T-helper 17 cell (primary cell): ENCODE measurements at places on chromosomes 4 and X. TPM values are rescaled to one million over a fixed set of nuclear protein-coding genes. Genes with fewer than 3 reads are reported as not detected.

DNA sequence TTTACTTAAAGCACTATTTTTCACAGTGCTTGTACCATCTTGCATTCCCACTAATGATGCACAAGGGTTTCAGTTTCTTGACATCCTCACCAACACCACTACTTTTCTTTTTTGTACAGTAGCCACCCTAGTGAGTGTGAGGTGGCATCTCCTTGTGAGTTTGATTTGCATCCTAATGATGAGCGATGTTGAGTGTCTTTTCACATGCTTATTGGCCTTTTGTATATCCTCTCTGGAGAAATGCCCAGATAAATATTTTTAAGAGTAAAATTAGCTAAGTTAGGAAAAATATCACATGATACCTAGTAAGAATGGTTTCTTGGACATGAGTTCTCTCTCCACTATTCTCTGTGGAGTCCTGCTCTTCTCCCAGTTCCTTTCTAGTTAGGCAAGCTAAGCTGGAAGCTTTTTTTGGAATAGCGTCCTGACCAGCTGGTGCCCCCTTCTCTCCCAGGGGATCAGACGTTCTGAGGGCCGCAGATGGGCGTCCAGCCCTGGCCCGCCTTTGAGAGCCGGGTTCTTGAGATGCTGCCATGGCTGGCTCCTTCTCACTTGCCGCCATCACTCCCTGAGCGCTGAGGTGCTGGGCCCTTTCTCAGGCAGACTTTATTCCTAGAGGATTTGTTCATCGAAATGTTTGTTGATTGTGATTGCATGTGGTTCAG, 132.1 kb downstream of the ARHGAP10 start:
- peaks cover 4% of the 10 kb centered on the region for H3K36me3 ChIP-seq
- no peak for DNase-seq
- H3K27ac ChIP-seq, result no peak overlapping the region
- peaks cover 2% of the 10 kb centered on the region for H3K4me1 ChIP-seq

- no peak for DNase-seq
- H3K27ac ChIP-seq, result no peak overlapping the region
- H3K27me3 ChIP-seq, result no peaks in the 10 kb centered on the region
- no peaks in the 10 kb centered on the region for H3K4me1 ChIP-seq
- no peak overlapping the region for H3K4me3 ChIP-seq
- H3K36me3 ChIP-seq, result no peaks in the 10 kb centered on the region
These were observed 114.2 kb upstream of the TENT5D start for GRCh38 chrX:80306007-80306406.

GRCh38 chr4:122632396-122633143, 11.7 kb upstream of the IL21 start:
- H3K27me3 ChIP-seq, result peaks cover 17% of the 10 kb centered on the region
- peak overlapping the region; percentile 62 for H3K27ac ChIP-seq
- no peak for DNase-seq
- H3K4me1 ChIP-seq, result peaks cover 22% of the 10 kb centered on the region

GRCh38 chr4:54217642-54218495, 11.2 kb upstream of the PDGFRA start:
- DNase-seq, result no peak
- no peaks in the 10 kb centered on the region for H3K36me3 ChIP-seq
- H3K4me1 ChIP-seq, result no peaks in the 10 kb centered on the region
- H3K4me3 ChIP-seq, result peak overlapping the region; percentile 9
- peaks cover 60% of the 10 kb centered on the region for H3K27me3 ChIP-seq
- no peak overlapping the region for H3K27ac ChIP-seq

The FGF5 gene
- total RNA-seq, result 0.08 TPM

The IL21 gene
- 0.91 TPM for total RNA-seq

- H3K4me1 ChIP-seq, result peaks cover 6% of the 10 kb centered on the region
- H3K27me3 ChIP-seq, result peaks cover 9% of the 10 kb centered on the region
- DNase-seq, result no peak
- no peaks in the 10 kb centered on the region for H3K36me3 ChIP-seq
These were observed 26.7 kb upstream of the TEC start for GRCh38 chr4:48296365-48296764.

DNA sequence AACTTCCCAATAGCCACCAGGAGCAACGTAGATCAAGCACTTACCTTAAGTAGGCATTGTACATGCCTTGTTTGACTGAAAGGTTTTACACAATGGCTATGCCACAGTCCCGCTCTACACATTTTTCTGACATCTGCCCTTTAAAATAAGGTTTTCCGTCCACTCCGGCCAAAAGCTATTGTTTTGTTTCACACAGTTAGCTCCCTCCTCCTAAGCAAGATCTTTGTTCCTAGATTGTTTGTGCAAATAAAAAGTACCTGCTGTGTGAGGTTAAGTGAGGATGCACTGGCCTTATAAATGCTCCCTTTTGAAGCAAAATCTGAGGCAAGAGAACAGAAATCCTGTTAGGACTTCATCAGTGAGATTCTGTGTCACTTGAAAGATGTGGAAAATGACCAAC, 11.8 kb downstream of the SCD5 start:
- no peak overlapping the region for H3K4me3 ChIP-seq
- H3K27me3 ChIP-seq, result peaks cover 53% of the 10 kb centered on the region
- peaks cover 3% of the 10 kb centered on the region for H3K4me1 ChIP-seq
- no peak overlapping the region for H3K27ac ChIP-seq

The SLC49A3 gene
- 1.1 TPM for total RNA-seq

GRCh38 chr4:101163936-101164335, 183.4 kb downstream of the PPP3CA start:
- no peaks in the 10 kb centered on the region for H3K36me3 ChIP-seq
- H3K27ac ChIP-seq, result no peak overlapping the region
- H3K27me3 ChIP-seq, result no peaks in the 10 kb centered on the region
- H3K4me3 ChIP-seq, result no peak overlapping the region
- no peak for DNase-seq

GRCh38 chrX:129961180-129962083, 21.0 kb upstream of the BCORL1 start:
- peak overlapping the region; percentile 86 for H3K4me3 ChIP-seq
- peak; percentile 20 for DNase-seq
- peak overlapping the region; percentile 61 for H3K27ac ChIP-seq
- no peaks in the 10 kb centered on the region for H3K27me3 ChIP-seq

DNA sequence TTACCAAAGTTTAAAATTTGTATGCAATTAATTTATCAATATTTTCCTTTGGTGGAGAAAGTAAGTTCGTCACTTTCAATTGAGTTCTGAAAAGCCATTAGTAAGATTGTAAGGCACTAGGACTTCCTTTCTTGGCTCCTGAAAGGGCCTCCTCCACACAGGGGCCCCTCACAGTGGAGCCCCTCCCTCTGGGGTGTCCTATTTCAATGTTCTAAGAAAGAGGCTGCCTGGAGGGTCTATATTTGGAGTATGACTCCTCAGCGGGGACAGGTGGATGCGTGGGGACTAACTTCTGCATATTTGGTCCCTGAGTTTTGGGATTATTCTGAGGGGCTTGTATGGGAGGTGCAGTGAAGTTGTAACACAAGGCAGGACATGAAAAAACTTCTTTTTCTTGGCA, 1.6 kb upstream of the ARMCX4 start:
- H3K4me1 ChIP-seq, result peaks cover 9% of the 10 kb centered on the region
- H3K27ac ChIP-seq, result no peak overlapping the region
- H3K36me3 ChIP-seq, result no peaks in the 10 kb centered on the region
- H3K4me3 ChIP-seq, result no peak overlapping the region
- H3K27me3 ChIP-seq, result no peaks in the 10 kb centered on the region

DNA sequence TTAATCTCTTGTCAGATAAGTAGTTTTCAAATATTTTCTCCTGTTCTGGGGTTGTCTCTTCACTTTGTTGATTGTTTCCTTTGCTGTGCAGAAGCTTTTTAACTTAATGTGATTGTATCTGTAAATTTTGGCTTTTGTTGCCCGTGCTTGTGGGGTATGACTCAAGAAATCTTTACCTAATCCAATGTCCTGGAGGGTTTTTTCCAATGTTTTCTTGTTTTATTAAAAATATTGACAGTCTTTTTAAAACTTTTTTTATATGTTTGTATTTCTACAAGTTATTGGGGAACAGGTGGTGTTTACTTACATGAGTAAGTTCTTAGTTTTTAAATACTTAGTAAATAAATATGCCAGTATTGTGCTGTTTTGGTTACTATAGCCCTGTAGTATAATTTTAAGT, 44.9 kb downstream of the RTL3 start:
- H3K4me3 ChIP-seq, result no peak overlapping the region
- H3K27me3 ChIP-seq, result no peaks in the 10 kb centered on the region

DNA sequence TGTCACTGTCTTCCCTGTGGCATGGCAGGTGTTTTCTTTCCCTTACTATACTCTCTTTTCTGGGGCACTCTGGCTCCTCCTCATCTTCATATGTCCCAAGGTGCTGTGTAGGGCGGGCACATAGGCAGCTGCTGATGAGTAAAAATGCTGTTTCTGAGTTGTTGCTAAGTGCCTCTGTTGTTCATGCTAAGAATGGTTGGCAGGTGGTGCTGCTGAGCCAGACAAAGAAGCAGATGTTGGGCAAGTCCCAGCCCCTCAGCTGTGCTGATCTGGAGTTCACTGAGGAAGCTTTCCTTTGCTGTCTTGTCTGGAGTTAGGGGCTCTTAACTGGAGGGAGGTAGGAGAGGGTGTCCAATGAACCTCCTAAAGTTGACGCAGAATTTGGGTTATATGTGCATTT, 40.6 kb downstream of the HADH start:
- DNase-seq, result peak; percentile 51
- H3K4me1 ChIP-seq, result peaks cover 25% of the 10 kb centered on the region
- no peaks in the 10 kb centered on the region for H3K27me3 ChIP-seq
- peaks cover 3% of the 10 kb centered on the region for H3K36me3 ChIP-seq
- H3K27ac ChIP-seq, result peak overlapping the region; percentile 95

- DNase-seq, result no peak
- no peak overlapping the region for H3K4me3 ChIP-seq
- peaks cover 2% of the 10 kb centered on the region for H3K27me3 ChIP-seq
- H3K27ac ChIP-seq, result no peak overlapping the region
- peaks cover 43% of the 10 kb centered on the region for H3K4me1 ChIP-seq
- peaks cover 15% of the 10 kb centered on the region for H3K36me3 ChIP-seq
These were observed 2.6 kb downstream of the SEC24D start for GRCh38 chr4:118833192-118833820.

The LAGE3 gene
- total RNA-seq, result 9.5 TPM

DNA sequence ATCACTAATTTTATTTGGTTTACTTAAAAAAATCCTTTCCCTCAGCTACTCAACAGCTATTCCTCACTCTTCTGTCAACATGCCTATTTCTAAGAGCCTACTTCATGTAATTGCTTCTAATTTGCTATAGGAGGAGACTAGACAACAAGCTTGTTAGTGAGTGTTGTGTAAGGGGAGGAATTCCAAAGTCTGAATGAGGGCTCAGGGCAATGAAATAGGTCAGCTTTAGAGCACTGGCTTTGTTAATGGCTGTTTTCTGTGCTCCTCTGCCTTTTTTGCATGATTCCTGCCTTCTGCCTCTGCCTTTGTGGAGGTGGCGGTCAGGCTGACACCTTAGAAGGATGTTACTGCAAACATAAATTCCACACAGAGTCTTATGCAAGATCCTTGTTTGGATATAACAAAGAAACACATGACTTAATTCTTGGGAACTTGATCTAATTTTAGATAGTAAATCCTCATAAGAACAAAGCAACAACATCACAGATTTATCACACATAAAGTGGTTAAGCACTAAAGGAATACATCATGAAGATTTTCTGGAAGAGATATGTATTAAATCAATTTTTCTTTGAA, 15.0 kb upstream of the PAGE1 start:
- no peaks in the 10 kb centered on the region for H3K36me3 ChIP-seq
- DNase-seq, result no peak
- no peaks in the 10 kb centered on the region for H3K4me1 ChIP-seq
- H3K27ac ChIP-seq, result no peak overlapping the region
- H3K27me3 ChIP-seq, result peaks cover 8% of the 10 kb centered on the region
